ENCODE measurements at places on chromosomes 1 and 21. TPM values are rescaled to one million over a fixed set of nuclear protein-coding genes. Genes with fewer than 3 reads are reported as not detected.

The IFI44 gene
- 25.3 TPM for total RNA-seq

The OR2M3 gene
- total RNA-seq, result not detected

The PRRX1 gene
- total RNA-seq, result 48.9 TPM

The TRPM2 gene
- 7.9 TPM for total RNA-seq

- no peak for DNase-seq
- H3K4me3 ChIP-seq, result peak overlapping the region; percentile 38
- no peaks in the 10 kb centered on the region for H3K36me3 ChIP-seq
- no peaks in the 10 kb centered on the region for H3K4me1 ChIP-seq
These were observed 42.1 kb downstream of the CAMSAP2 start for GRCh38 chr1:200780545-200781369.

DNA sequence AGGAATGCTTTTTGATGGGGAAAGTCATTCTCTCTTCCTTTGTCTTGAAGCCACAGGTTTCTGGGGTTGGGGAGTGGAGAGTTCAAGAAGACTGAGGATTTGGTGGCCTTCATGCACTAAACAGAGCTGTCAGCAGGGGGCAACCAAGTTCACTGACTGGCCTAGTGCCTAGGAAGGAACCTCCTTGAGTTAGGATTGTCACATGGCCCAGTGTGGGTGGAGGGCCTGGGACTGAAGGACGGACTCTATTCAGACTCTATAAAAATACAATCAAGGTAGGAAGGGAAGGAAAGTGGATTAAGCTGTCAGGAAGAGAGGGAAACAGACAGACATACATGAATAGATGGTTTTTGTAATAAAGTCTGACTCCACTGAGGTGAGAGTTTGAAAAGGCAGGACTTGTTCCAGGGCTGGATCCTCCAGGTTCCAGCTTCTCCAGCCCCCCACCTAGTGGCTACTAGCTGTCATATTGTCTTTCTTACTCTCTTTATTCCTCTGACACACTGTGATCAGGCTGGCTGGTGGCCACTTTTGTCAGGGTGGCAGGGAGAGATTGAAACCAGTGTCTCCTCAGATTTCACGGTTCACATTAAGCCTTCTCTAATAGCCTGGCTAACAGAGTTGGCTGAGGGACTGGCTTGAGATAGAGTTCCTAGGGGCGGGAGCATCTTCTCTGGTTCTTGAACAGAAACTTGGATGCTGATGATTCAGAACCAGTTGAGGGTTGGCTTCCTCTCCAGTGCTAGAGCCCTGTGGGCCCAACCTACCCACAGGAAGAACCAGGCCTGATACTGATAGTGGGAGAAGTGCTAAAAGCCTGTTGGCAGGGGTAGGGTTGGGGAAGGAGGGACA lies 4.1 kb upstream of the SH3BGRL3 start:
- H3K36me3 ChIP-seq, result no peaks in the 10 kb centered on the region
- peak overlapping the region; percentile 95 for H3K27ac ChIP-seq
- DNase-seq, result peak; percentile 82
- H3K27me3 ChIP-seq, result no peaks in the 10 kb centered on the region

GRCh38 chr1:27940870-27941560 lies 6.2 kb downstream of the SMPDL3B start:
- H3K36me3 ChIP-seq, result no peaks in the 10 kb centered on the region
- no peaks in the 10 kb centered on the region for H3K27me3 ChIP-seq
- no peak for DNase-seq
- no peak overlapping the region for H3K27ac ChIP-seq

- H3K4me1 ChIP-seq, result no peaks in the 10 kb centered on the region
- no peak overlapping the region for H3K27ac ChIP-seq
- DNase-seq, result no peak
- no peak overlapping the region for H3K4me3 ChIP-seq
These were observed 409.8 kb downstream of the MATN1 start for GRCh38 chr1:30313584-30313983.

DNA sequence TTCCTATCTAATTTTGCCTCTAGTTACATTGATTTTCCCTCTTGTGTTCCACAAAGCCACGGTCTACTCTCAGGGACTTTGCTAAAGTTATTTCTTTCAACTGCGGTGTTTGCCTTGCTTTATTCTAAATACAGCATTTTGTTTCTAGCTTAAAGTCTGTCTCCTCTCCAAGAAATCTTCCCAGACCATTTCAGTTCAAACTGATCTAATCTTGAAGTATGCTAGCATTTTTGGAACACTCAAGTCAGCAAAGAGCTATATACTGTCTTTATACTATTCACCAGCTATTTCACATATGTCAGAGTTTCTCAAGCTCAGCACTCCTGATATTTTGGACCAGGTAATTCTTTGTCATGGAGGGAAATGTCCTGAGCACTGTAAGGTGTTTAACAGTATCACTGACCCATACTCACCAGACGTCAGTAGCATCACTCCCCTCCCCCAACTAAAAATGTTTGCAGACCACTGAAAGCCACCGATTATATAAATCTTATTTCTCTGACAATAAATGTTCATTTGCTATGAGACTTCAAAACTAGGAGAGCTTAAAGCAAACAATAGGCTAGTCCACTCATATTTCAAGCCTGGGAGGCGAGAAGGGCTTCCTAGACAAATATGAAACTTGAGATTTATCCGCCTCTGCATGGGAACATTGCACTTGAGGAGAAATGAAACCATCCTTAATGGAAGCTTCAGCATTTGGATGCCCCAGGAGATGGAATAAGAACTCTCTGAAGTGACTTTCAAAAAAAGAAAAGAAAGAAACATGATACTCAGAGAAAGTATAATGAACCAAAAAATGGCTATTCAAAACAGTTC lies 81.1 kb downstream of the KIAA0319L start:
- H3K4me3 ChIP-seq, result no peak overlapping the region
- no peaks in the 10 kb centered on the region for H3K27me3 ChIP-seq
- no peaks in the 10 kb centered on the region for H3K36me3 ChIP-seq

- H3K4me3 ChIP-seq, result no peak overlapping the region
- no peaks in the 10 kb centered on the region for H3K36me3 ChIP-seq
- H3K4me1 ChIP-seq, result no peaks in the 10 kb centered on the region
- no peak for DNase-seq
- H3K27me3 ChIP-seq, result no peaks in the 10 kb centered on the region
- H3K27ac ChIP-seq, result no peak overlapping the region
These were observed 6.1 kb upstream of the GJB3 start for GRCh38 chr1:34774957-34775356.

GRCh38 chr1:72184099-72184701 lies 98.1 kb downstream of the NEGR1 start:
- H3K36me3 ChIP-seq, result no peaks in the 10 kb centered on the region
- H3K27ac ChIP-seq, result no peak overlapping the region
- no peaks in the 10 kb centered on the region for H3K27me3 ChIP-seq
- no peak overlapping the region for H3K4me3 ChIP-seq

GRCh38 chr1:26170472-26170821 lies 739 bp downstream of the ZNF593 start:
- no peak for DNase-seq
- no peaks in the 10 kb centered on the region for H3K27me3 ChIP-seq
- no peaks in the 10 kb centered on the region for H3K36me3 ChIP-seq
- peak overlapping the region; percentile 87 for H3K27ac ChIP-seq

GRCh38 chr1:43621386-43621785 lies 28.6 kb upstream of the KDM4A start:
- no peaks in the 10 kb centered on the region for H3K4me1 ChIP-seq
- no peak for DNase-seq
- H3K36me3 ChIP-seq, result peaks cover 6% of the 10 kb centered on the region
- no peaks in the 10 kb centered on the region for H3K27me3 ChIP-seq

DNA sequence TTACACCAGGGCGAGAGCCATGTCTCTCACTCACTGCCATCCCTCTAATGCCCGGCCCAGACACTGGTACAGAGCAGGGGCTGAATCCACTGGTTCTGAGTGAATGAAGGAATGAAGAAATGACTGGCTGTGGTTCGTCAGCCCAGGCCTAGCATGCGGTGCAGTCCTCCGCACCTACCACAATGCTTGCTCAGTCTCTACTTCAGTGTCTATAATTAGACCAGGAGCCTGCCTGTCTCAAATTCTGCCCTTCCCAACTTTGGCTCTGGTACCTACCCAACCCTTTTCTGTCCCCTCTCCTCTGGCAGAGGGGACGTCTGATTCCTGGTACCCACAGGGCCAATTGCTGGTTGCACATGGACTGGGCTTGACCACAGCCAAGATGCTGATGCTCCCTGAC lies 118.2 kb upstream of the GRIK3 start:
- H3K4me1 ChIP-seq, result no peaks in the 10 kb centered on the region
- H3K4me3 ChIP-seq, result no peak overlapping the region
- DNase-seq, result no peak
- no peaks in the 10 kb centered on the region for H3K27me3 ChIP-seq
- H3K36me3 ChIP-seq, result no peaks in the 10 kb centered on the region

- H3K27me3 ChIP-seq, result no peaks in the 10 kb centered on the region
- H3K36me3 ChIP-seq, result no peaks in the 10 kb centered on the region
- no peaks in the 10 kb centered on the region for H3K4me1 ChIP-seq
- no peak for DNase-seq
- H3K27ac ChIP-seq, result no peak overlapping the region
These were observed 32.4 kb downstream of the SLC9C2 start for GRCh38 chr1:173570370-173571007.

DNA sequence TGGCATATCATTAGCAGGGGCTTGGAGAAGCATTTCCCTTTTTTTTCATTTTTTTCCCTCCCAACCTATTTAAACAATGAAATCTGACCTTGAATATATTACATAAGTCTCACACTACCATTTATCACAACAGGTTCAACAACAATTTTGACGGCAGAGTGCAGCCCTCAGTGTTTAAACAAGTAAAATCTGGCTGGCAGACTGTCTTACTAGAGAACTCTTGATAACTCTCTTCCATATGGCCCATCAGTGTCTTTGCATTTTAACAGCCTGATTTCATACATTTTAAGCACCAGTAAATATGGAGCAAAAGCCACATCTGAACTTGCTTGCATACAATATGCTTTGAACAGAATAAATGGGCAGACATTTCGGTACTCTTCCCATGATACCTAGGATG lies 213.0 kb downstream of the KCTD3 start:
- H3K36me3 ChIP-seq, result no peaks in the 10 kb centered on the region
- no peak for DNase-seq
- H3K4me1 ChIP-seq, result no peaks in the 10 kb centered on the region
- no peaks in the 10 kb centered on the region for H3K27me3 ChIP-seq
- H3K27ac ChIP-seq, result no peak overlapping the region

GRCh38 chr1:246035060-246035541 lies 472.0 kb downstream of the SMYD3 start:
- DNase-seq, result no peak
- no peaks in the 10 kb centered on the region for H3K36me3 ChIP-seq
- H3K27me3 ChIP-seq, result no peaks in the 10 kb centered on the region
- H3K27ac ChIP-seq, result no peak overlapping the region

GRCh38 chr21:36698981-36699545 lies at the start of gene SIM2:
SIM2 (plus strand) TSS chr21:36699115; CDS start chr21:36699747, 632 bp downstream.
- peak within 1 kb of the TSS; percentile 36 for H3K4me3 ChIP-seq
- peaks cover 19% of the 10 kb centered on the region for H3K27me3 ChIP-seq
- H3K27ac ChIP-seq, result no peak within 1 kb of the TSS
- DNase-seq, result no peak
- H3K36me3 ChIP-seq, result no peaks in the 10 kb centered on the region
- peaks cover 3% of the 10 kb centered on the region for H3K4me1 ChIP-seq

DNA sequence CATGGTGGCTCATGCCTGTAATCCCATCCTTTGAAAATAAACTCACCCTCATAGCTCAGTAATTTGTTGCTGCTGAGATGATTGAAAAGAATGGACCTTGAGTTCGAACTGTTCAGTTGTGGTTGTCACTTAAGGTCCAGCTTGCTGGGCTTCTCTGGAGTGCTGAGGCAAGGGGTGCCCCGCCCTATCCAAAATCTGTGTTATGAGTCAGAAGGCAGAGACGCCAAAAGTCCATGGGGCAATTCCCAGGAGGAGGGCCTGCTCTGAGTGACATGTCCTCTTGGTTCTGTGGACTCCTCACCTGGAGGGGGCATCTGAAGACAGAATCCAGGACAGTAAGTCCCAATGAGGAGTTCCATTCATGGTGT lies 64.8 kb downstream of the MYOM3 start:
- no peak for DNase-seq
- H3K4me3 ChIP-seq, result no peak overlapping the region
- peak overlapping the region; percentile 60 for H3K27ac ChIP-seq
- no peaks in the 10 kb centered on the region for H3K27me3 ChIP-seq
- H3K36me3 ChIP-seq, result no peaks in the 10 kb centered on the region
- H3K4me1 ChIP-seq, result no peaks in the 10 kb centered on the region

DNA sequence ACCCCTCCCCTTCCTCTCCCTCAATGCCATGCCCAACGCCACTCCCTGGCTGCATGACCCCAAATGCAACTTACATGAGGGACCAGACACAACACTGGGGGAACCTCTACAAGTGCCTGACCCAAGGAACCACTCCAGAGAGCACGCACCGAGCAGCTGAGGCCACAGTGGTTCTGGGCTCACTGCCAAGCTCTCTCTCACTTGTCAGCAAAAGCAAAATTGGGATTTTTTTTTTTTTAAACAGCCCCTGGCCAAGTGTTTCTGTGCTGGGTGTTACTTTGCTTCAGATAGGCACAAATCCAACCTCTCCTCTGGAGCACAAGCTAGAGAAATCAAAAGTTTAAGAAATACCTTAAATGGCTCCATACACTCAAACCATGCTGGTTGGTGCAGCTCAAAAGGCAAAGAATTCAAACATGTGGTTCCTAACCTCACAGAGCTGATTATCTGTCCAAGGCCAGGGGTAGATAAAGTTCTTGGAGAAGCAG lies 363.0 kb downstream of the SETD4 start:
- no peak overlapping the region for H3K4me3 ChIP-seq
- no peaks in the 10 kb centered on the region for H3K4me1 ChIP-seq
- H3K27me3 ChIP-seq, result no peaks in the 10 kb centered on the region
- no peaks in the 10 kb centered on the region for H3K36me3 ChIP-seq
- no peak overlapping the region for H3K27ac ChIP-seq

- no peaks in the 10 kb centered on the region for H3K36me3 ChIP-seq
- no peak for DNase-seq
- H3K27ac ChIP-seq, result no peak overlapping the region
- H3K4me1 ChIP-seq, result peaks cover 4% of the 10 kb centered on the region
These were observed 60.9 kb downstream of the TNN start for GRCh38 chr1:175128523-175128922.

- no peaks in the 10 kb centered on the region for H3K27me3 ChIP-seq
- no peaks in the 10 kb centered on the region for H3K36me3 ChIP-seq
- H3K4me3 ChIP-seq, result no peak overlapping the region
- peak overlapping the region; percentile 56 for H3K27ac ChIP-seq
- no peaks in the 10 kb centered on the region for H3K4me1 ChIP-seq
- no peak for DNase-seq
These were observed 3.7 kb upstream of the SLC1A7 start for GRCh38 chr1:53145942-53146708.

GRCh38 chr1:214425716-214426425 lies 125.5 kb downstream of the PTPN14 start:
- no peaks in the 10 kb centered on the region for H3K27me3 ChIP-seq
- no peak overlapping the region for H3K4me3 ChIP-seq
- H3K36me3 ChIP-seq, result no peaks in the 10 kb centered on the region
- H3K4me1 ChIP-seq, result no peaks in the 10 kb centered on the region
- H3K27ac ChIP-seq, result no peak overlapping the region
- no peak for DNase-seq

DNA sequence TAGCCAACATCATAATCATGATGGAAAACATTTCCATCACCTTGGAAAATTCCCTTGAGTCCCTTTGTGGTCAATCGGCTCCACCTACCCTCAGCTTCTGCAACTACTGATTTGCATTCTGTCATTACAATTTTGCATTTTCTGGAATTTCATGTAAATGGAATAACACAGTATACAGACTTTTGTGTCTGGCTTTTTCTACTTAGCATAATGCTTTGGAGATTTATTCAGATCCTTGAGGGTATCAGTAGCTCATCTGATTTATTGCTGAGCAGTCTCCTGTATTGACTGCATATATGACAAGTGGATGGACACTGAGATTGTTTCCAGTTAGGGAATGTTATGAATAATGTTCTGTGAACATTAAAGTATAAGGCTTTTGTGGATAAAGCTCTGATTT lies 358.3 kb downstream of the USP25 start:
- no peak overlapping the region for H3K4me3 ChIP-seq
- no peaks in the 10 kb centered on the region for H3K36me3 ChIP-seq
- H3K4me1 ChIP-seq, result no peaks in the 10 kb centered on the region
- DNase-seq, result no peak
- H3K27me3 ChIP-seq, result no peaks in the 10 kb centered on the region

Measured in breast epithelium (tissue), 4 donors.